ENCODE measurements at places on chromosomes 2 and 18.

GRCh38 chr18:46482831-46483230, 174.2 kb downstream of the LOXHD1 start:
- H3K4me3 ChIP-seq: no peak overlapping the region
- H3K36me3 ChIP-seq: no peaks in the 10 kb centered on the region
- no peak for ATAC-seq

GRCh38 chr2:47033102-47033880, 117.7 kb upstream of the MCFD2 start:
- H3K4me3 ChIP-seq: no peak overlapping the region
- H3K36me3 ChIP-seq: peaks cover 50% of the 10 kb centered on the region
- H3K27me3 ChIP-seq: no peaks in the 10 kb centered on the region
- peaks cover 54% of the 10 kb centered on the region for H3K4me1 ChIP-seq
- ATAC-seq: no peak

GRCh38 chr18:49519101-49519971, 32.3 kb upstream of the C18orf32 start:
- H3K4me3 ChIP-seq: no peak overlapping the region
- no peaks in the 10 kb centered on the region for H3K4me1 ChIP-seq
- no peaks in the 10 kb centered on the region for H3K36me3 ChIP-seq
- ATAC-seq: peak; percentile 36
- H3K27ac ChIP-seq: no peak overlapping the region

- no peak for ATAC-seq
- H3K27ac ChIP-seq: peak overlapping the region; percentile 95
- H3K4me3 ChIP-seq: no peak overlapping the region
- H3K4me1 ChIP-seq: peaks cover 66% of the 10 kb centered on the region
- H3K36me3 ChIP-seq: peaks cover 14% of the 10 kb centered on the region
- no peaks in the 10 kb centered on the region for H3K27me3 ChIP-seq
Observed at GRCh38 chr2:241304039-241304670, 11.3 kb downstream of the HDLBP start.
